Activated T-cell treated with anti-CD3 and anti-CD28 coated beads, Interleukin-2, amount 50 U/mL, for 48 hours (primary cell): ENCODE measurements at places on chromosomes 7 and 10.

GRCh38 chr7:135913404-135913803 lies 63.8 kb downstream of the MTPN start:
- DNase-seq = no peak

GRCh38 chr10:116926426-116926825 lies 77.1 kb downstream of the ENO4 start:
- DNase-seq = no peak

DNA sequence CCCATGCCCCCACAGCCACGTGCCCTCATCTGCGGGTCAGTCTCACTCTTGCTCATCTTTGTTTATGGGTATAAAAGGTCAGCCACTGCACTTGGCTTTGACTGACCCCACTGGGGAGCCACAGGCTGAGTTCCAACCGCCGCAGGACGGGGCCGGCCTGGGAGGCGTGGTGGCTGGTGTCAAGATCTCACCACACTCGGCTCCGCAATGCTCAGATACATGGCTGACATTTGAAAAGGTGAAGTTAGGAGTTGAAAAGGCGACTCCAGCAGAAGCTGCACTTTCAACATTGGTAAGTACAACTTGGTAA lies 14.9 kb downstream of the TUBGCP2 start:
- DNase-seq = no peak

GRCh38 chr7:70937424-70937823 lies 194.5 kb upstream of the GALNT17 start:
- no peak for DNase-seq

- no peak for DNase-seq
Measured at GRCh38 chr7:14752301-14752700, 150.2 kb downstream of the DGKB start.

- DNase-seq = no peak
Measured at GRCh38 chr7:100155553-100156317, 2.8 kb downstream of the TRAPPC14 start.
